Fibroblast of upper back skin (primary cell): ENCODE measurements at places on chromosomes 2 and 18.
A peak's percentile ranks its signal among the peaks of the same experiment; 100 is the strongest.

- no peak for DNase-seq
Measured at GRCh38 chr18:7770908-7771307, 203.8 kb downstream of the PTPRM start.

DNA sequence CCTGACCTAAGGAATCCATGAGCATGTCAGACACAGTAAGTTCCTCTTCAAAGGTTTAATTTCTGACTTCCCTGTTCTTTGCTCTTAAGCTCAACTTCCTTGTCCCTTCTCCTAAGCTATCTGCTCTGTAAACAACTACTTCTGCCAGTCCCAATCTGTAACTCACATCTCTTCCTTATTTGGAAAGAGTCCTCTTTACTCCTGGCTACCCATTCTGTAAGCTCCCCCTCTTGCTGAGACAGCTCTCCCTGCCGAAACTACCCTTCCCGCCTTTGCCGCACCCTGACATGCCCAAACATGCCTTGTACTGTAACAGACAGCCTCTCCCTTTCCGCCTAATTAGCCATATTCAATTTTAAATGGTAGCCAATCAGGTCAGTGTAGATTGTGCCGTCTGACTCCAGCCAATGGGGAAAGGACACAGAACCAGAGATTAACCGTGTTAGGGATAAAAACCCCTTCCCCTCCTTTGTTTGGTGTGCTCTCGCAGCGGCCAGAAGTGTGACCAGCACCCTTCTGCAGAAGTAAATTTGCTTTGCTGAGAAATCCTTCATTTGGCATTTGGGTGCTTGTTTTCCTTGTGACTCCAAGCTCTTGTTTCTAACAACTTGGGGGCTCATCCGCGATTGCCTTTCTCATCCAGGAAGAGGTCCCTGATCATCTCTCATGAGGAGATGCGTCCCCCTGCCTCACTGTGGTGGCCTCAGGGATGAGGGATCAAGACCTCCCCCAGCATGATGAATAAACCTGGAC is 49.0 kb downstream of the PIAS2 start:
- DNase-seq, result no peak

DNA sequence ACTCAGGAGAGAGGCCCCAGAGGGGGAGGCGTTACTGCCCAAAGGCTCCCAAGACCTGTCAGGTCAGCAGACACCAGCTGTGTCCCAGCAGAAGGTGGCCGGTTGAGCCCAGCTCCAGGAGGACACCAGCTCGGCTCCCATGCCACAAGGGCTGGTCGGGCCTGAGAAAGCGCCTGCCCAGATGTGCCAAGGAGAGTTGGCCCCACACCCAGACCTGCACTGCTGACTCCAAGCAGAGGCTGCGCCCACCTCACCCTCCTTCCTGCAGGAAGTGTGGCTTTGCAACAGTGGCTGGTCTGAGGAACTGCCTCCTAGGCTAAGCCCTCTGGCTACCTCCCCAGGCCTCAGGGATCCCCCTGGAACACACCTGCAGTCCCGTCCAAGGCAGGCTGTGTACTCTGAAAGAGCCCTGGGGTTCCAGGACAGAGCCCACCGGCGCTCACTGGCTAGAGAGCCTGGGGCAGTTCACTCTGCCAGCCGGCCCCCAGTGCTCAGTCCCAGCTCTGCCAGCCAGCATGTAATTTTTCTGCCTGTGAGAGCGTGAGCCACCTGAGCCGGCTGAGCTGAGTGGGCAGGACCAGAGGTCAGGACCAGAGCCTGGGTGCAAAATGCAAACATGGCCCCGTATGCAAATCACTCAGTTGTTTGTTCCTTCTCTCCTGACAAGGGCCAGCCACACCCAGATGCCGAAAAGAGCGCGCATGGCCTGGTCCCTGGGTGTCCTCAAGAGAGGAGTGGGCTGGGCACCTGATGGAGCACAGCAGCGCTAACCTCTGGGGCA is 36.9 kb upstream of the PTMA start:
- no peak for DNase-seq

DNA sequence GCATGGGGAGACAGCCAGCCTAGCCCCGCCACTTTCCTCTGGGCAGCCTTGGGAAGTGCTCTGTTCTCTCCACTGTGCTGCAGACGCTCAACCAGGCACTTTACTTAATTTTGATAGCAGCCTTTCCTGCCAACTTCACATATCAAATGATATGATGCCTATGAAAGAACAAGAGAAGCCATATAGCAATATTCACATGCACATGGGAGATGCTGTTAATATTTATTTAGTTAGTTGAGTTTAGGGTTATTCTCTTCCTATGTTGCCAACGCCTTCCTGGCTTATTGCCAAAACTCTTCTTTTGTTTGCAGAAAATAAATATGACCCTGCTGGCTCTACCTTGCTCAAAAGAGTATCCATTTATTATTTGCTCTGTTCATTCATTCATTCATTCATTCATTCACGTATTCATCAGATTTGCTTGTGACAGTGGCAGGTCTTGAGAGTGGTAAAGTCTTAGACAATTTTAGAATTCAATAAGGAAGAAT is 99.3 kb downstream of the GATA6 start:
- no peak for DNase-seq

GRCh38 chr2:1886405-1886992 is 142.2 kb upstream of the PXDN start:
- peak; percentile 53 for DNase-seq

- peak; percentile 87 for DNase-seq
Measured at GRCh38 chr18:3665780-3666525, 216.0 kb downstream of the TGIF1 start.

GRCh38 chr2:24332791-24333540 is 27.4 kb downstream of the ITSN2 start:
- no peak for DNase-seq

- DNase-seq, result no peak
Measured at GRCh38 chr2:104582471-104582870, 271.4 kb upstream of the POU3F3 start.

GRCh38 chr2:38260469-38260868 is 116.6 kb downstream of the ATL2 start:
- no peak for DNase-seq

DNA sequence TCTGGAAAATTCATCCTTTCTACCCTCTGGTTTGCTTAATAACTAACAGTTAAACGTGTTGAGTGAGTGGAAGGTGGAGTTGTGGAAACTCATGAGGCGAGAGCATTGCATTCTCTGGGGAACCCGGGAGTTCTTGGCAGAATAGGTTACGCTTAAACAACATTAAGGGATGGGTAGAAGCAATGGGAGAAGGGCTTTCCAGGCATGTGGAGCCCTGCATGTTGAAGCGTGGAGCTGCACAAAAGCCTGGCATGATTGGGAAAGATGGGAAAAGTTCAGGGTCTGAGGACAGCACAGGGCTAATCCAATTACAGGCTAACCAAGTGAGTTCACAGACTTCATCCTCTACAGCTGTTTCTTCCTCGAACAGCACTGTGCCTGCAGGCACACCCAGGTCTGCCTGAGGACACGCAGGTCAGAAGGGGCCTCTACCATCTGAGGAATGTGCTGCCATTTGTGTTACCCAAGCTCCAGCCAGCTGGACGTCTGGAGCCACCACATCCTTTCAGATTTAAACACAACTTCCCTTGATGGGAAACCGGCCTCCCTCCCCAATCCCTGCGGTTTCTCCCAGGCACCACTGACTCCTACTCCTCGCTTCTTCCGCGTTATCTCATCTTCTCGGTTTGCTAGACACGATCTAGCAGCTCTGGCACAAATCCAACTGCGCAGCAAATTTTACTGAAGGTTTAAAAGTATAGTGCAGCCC is 164.2 kb downstream of the ANTXR1 start:
- DNase-seq, result peak; percentile 82

- DNase-seq, result peak; percentile 38
Measured at GRCh38 chr18:48605408-48605845, 66.6 kb downstream of the CTIF start.

- no peak for DNase-seq
Measured at GRCh38 chr2:87996570-87996969, 19.8 kb downstream of the RNU2-63P start.

DNA sequence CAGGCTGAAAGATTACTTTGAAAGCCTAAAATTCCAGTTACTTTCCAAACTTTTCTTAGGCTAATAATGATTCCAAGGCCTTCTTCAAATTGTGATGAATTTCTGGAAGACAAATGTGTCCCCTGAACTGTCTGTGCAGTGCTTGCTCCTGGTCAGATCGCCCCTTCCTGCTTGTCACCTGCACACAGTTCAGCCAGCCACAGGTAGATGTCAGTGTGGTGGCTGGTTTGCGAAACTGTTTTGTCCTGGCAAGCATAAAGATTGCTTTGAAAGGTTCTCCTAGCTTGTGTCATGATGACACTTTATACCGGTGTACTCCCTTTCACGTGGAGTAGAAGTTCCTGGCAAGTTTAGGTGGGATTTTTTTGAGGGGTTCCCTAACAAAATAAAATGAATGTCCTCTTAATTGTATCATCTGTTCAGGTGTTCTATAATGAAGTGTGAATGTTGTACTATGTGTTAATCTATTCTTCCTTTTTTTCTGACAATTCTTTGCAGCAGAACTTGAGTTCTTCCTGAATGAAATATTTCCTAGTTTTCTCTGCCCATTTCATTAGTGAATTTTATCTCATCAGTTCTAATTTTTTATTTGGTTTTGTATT is 298.8 kb downstream of the ZNF407 start:
- DNase-seq, result no peak

GRCh38 chr2:219500135-219500534 is 1.4 kb downstream of the GMPPA start:
- peak; percentile 67 for DNase-seq

DNA sequence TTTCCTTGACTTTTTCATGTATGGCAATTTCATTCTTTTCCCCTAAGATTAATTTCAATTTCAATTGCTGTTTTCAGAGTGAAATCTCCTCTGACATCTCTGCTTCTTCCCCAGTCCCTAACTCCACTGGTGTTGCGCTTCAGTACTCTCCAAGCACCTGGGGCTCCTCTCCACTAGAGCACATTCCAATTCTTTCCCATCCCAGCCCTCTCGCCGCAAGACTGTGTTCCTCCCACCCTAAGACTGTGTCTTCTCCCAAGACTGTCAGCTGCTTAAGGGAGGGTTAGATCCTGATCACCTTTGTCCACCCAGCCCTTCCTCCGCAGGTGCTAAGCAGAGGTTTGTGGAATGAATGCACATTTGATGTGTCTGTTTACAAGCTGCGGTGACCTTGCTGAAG is 255.7 kb upstream of the CCDC68 start:
- DNase-seq, result no peak

GRCh38 chr2:143705108-143705707 is 576.0 kb downstream of the ARHGAP15 start:
- peak; percentile 70 for DNase-seq

- peak; percentile 38 for DNase-seq
Measured at GRCh38 chr18:4831791-4832375, 365.2 kb downstream of the AKAIN1 start.

DNA sequence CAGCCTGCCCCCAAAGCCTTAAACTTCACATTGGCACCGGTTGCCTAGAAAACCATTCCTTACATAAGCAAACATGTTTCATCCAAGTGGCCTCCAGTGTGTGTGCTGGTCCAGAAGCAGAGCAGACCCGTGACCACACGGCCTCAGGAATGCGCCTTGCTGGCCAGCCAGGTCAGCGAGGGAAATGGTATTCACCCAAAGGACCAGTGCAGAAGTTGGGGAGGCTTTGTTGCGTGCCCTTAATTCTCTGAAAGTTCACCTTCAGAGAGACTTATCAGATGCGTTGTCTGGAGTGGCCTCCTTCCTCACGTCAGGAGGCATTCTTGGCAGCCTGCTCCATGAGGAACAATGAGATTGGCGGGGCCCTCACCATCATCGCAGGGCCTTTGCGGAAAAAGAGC is 25.9 kb downstream of the NRP2 start:
- peak; percentile 75 for DNase-seq

GRCh38 chr2:24779116-24779515 is 14.1 kb downstream of the PTRHD1 start:
- DNase-seq, result no peak

DNA sequence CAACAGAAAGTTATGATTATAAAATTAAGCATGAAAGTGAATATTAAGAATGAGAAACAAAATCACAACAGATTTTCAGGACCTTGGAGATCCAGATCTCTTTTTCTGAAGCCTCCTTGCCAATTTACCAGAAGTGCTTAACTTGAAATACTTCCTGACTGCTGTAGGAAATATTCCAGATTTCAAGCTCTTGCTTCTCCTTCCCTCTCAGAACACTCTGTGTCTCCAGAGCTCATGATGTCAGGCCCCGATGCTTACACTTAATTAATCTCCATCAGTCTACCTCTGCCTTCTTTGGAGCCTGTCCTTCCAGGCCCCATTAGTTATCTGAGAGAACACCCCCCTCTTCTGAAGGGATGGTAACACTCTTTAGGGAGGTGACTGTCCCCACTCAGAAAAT is 20.7 kb upstream of the NT5C1B start:
- no peak for DNase-seq

DNA sequence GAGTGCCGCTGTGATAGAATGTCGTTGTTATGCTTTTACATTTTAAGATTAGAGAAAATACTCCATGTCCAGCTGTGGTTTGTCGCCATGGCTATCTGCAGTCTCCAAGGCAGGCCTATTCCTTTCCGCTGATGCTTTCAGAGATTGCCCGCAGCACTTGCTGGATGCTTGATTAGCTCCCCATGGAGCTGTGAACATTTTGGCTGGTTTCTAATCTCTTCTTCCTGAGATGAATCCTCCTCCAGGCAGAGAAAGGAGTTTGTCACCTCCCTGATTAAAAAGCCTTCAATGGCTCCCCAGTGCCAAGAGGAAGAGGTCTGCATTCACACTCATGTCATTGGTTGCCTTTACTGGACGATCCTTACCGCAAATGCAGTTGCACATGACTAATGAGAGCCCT is 32.6 kb upstream of the LPIN1 start:
- no peak for DNase-seq

DNA sequence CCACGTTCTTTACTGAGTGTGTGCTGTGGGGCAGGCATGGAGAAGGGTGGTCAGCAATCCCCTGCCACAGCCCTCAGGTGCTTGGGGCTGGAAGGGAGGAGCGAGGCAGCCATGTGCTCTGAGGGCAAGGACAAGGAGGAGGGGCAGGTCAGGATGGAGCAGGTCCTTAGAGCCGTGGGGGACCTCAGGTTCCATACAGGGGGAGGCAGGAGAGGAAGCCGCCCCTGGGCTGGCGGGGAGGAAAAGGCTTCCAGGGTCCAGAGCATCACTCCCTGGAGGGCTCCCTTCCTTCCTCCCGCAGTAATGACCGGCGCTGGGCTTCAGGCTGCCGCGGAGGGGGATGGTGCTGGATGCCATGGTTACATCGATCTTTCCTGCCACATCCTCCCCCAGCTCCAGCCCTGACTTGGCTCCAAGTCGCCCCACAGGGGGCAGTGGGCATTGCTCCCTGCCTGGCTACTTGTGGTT is 6.6 kb downstream of the GAREM2 start:
- DNase-seq, result no peak

DNA sequence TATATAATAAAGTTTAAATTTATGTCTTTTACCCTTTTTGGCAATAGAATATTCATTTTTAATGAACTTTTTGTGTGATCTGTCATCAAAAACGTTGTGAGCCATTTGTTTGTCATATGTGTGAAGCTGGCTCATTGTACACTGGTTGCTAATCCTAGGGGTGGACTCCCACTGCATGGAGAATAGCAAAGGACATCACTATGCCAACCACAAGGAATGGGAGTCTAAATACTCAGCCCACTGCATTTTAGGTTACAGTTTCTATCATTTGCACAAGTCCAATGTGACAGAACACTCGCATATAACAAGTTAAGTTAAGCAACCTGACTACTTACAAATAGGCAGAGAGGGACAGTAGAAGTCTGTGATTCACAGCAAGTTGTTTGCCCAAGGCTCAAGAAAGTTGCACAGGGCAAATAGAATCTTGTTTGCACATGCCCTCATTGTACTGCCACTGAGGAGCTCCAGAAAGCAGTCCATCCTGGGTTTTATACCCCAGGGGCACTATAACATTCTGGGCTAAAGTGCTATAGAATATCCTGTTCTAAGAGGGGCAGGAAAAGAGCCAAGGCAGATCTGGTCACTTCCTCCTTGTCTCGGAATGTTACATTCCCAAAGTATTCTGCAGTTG is 545.9 kb upstream of the GCFC2 start:
- no peak for DNase-seq
